Naive thymus-derived CD8-positive, alpha-beta T cell (primary cell): ENCODE measurements at places on chromosomes 1 and 21.

GRCh38 chr1:94110021-94110761 lies 10.8 kb downstream of the ABCA4 start:
- DNase-seq, result no peak

- no peak for DNase-seq
These were observed 44.3 kb downstream of the GLIS1 start for GRCh38 chr1:53694718-53695091.

GRCh38 chr1:76268341-76268740 lies 193.8 kb downstream of the ST6GALNAC3 start:
- DNase-seq, result no peak

DNA sequence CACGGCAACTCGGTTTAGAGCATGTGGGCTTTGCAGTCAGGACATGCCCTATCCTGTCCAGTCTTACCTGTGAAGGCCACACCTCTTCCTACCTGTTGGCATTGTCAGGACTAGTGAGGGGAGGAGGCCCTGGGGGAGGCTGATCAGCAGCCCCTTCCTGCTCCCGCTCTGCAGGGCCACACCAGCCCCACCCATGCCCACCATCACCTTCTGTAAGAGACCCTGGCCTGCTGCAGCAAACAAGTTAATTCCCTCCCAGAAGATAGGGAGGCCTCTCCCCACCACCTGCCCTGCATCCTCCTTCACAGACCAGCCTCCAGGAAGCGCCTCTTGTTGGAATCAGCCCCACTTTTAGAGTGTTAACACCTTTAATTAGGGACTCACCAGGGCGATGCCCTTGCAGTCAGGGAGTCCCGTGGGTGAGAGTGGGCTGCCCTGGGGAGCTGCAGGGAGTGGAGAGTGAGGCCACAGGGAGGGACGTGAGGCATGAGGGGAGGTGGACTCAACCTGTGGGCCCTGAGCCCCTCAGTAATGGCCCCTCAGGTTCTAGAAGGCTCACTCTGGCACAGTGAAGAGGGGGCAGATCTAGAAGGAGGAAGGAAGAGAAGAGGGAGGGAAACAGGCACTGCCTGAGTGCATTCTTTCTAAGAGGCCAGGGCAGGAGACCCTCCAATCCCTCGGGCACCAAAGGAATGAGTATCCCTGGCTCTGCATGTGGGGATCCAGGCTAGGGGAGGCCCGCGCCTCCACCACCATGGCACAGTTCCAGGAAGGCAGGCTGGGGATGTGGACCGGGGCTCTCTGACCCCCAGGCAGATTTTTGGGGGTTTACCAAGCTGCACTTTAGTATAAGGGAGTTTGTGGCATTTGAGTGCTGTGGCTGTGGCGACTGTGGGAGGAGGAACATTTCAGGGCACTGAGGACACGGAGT lies 8.2 kb downstream of the UMODL1 start:
- no peak for DNase-seq

DNA sequence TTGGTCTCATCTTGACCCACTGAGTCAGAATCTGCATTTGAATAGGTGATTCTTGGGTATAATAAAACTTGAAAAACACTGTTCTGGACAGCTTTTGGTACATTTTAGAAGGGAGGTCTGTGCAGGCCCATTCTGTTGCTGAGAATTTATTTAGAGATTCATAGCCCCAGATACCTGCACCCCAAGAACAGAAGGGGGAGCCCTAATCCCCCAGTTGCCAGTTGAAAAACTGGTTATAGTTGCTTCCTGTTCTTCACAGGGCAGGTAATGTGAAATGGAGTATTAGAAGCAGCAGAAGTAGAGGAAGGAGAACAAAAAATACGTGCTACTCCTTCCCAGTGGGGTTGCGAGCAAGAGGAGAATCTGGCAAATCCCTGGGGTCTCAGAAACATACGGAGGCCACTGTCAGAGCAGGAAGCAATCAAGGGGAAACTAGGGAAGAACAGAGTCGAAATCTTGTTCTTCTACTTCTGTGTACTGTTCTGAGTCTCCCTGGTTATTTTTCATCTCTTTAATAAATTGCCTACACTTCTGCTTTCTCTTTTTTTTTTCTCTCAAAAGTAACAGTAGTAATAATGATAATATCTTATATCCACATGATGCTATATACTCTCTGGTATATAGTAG lies 4.6 kb upstream of the CLCA2 start:
- DNase-seq, result peak; percentile 69

GRCh38 chr1:53276153-53276901 lies 38.0 kb upstream of the MAGOH start:
- no peak for DNase-seq

- no peak for DNase-seq
These were observed 15.6 kb upstream of the HMGCS2 start for GRCh38 chr1:119784191-119784781.

DNA sequence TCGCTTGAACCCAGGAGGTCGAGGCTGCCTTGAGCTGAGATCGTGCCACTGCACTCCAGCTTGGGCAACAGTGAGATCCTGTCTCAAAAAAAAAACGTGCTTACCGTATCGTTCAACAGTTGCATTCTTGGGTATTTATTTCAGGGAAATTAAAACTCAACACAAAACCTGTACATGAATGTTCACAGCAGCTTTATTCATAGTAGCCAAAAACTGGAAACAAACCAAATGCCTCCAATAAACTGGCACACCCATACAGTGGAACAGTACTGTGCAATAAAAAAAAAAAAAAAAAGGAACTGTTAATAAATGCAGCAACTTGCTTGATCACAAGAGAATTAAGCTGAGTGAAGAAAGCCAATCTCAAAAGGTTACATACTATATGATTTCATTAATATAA lies 6.7 kb downstream of the KHDRBS1 start:
- DNase-seq, result no peak

DNA sequence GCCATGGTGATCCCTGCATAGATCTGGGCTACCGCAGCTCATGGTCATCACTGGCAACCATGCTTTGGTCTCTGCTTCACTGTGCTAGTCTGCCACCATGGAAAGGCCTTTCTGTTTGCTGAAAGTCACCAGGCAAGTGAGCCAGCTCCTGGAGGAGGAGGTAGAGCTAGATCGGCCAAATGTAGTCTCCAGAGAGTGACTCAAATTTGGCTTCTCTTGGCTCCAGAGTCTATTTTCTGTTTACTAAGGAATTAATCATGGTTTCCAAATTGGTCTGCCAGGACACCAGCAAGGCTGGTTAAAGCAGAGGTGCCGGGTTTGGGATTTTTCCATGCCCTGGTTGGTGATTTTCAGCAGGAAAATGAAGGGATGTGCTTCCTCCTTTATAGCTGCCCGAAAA lies 52.7 kb upstream of the IVNS1ABP start:
- no peak for DNase-seq

- DNase-seq, result no peak
These were observed 19.8 kb upstream of the LBR start for GRCh38 chr1:225447650-225448089.
